ENCODE measurements at places on chromosomes 13 and 19.

DNA sequence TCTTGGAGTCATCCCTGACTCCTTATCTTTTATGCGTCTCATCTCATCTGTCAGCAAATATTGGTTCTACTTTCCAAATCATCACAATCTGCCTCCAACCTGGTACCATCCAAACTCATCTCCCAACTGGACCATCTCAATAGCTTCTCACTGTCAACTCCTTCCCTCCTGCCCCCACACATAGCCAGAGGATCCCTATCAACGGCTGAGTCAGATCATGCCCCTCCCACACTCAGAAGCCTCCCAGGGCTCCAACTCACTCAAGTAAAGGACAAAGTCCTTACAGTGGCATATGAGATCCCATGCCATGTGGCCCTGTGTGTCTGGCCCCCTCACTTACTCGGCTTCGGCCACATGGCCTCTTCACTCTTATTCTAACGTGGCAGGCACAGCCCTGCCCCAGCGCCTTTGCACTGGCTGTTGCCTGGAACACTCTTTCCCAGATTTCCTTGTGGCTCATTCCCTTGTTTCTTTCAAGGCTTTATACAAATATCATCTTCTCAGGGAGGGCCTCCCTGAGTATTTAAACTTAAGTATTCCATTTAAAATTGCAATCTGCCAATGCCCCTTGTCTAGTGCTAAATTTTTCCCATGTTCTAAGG is 4.3 kb downstream of the SPRED3 start:
- DNase-seq = no peak

- no peak for DNase-seq
Measured at GRCh38 chr13:52446265-52446664, 4.2 kb downstream of the VPS36 start.

- no peak for DNase-seq
Measured at GRCh38 chr13:108249150-108249549, 20.4 kb upstream of the TNFSF13B start.

- no peak for DNase-seq
Measured at GRCh38 chr13:26022538-26023292, 29.1 kb downstream of the SHISA2 start.

DNA sequence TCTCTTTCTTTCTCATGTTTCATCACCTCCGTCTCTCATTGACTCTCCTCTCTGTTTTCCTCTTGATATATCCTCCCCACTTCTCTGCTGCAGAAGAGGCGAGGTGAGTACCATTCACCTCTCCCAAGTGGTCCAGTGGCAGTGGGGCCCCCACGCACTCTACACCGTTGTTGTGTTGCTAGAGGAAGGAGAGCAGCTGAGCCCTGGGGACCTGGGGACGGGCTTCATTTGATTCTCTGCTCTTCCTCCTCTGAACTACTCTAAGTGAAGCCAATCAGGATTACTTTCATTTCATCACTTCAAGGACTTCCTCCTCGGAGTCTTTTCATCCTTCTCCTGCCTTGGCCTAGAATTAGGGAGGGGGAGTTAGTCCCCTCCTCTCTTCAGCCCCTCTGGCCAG is 64.6 kb downstream of the CCNE1 start:
- DNase-seq = no peak

- DNase-seq = no peak
Measured at GRCh38 chr13:32496599-32497160, 41.9 kb downstream of the N4BP2L2 start.

DNA sequence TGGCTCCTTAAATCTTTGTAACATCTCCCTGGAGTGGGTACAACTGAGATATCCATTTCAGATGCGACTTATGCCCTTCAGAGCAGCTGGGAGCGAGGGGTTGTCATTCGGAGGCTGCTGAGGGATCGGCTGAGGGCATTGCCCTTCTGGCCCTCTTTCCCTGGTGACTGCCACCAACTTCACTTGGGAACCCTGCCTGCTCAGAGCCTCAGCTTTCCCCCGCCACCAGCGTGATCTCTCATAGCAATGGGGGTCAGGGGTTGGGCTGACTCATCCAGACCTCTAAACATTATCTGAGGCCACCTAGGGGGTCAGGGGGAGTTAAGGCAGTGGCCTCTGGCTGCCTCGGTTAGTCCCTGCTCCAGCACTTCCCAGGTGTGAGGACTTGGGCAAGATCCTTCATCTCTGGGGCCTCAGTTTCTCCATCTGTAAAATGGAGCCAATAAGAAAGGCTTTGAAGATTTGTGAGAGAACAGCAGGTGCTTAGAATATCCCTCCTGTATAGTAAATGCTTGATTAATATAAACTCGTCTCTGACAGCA is 1.1 kb downstream of the PRX start:
- DNase-seq = no peak

DNA sequence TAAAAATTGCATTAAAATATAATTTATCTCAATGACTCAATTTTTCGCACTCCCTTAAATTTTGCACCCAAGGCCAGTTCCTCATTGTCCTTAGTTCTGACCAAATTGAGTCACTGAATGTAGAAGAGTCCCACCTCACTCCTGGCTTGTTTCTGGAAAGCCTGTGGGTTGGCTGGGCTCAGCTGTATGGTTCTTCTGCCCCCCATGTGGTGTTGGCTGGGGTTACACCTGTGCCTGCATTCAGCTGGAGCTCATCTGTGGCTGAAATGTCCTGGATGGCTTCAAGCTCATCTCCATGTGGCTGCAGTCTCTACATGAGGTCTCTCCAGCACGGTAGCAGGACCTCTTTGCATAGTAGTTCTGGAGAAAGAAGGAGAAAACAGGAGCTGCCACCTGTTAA is 7.2 kb upstream of the IRGC start:
- DNase-seq = no peak

DNA sequence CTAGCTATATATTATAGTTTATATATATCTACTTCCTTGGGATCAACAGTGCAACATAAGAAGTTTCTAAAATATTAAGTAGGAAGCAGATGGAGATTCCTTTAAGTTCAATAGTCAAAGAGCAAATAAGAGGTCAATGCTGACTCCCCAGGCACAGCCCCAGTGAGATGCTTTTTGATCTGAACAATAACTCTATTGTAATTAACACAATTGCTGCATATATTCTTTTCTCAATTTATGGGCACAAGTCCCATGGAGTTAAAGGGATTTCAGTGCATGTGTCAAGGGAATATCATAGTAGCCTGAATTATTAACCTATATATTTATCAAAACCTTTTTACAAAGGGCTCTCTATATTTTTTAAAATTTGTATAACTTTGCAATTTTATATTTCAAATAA is 180.8 kb downstream of the SPRY2 start:
- DNase-seq = no peak

GRCh38 chr19:22144394-22144793 is 52.4 kb downstream of the ZNF676 start:
- no peak for DNase-seq

DNA sequence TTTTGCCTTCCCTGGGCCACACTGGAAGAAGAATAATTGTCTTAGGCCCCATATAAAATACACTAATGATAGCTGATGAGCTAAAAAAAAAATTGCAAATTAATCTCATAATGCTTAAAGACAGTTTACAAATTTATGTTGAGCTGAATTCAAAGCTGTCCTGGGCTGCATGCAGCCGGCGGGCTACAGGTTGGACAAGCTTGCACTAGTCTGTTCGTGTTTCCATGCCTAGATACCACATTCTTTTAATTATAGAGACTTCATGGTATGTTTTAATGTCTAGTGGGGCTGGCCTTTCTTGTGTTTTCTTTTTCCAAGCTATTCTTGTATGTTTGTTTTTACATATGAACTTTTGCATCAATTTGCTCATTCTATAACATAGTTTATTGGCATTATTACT is 90.6 kb downstream of the SGCG start:
- DNase-seq = no peak

- DNase-seq = no peak
Measured at GRCh38 chr13:103537616-103538015, 471.4 kb upstream of the SLC10A2 start.

DNA sequence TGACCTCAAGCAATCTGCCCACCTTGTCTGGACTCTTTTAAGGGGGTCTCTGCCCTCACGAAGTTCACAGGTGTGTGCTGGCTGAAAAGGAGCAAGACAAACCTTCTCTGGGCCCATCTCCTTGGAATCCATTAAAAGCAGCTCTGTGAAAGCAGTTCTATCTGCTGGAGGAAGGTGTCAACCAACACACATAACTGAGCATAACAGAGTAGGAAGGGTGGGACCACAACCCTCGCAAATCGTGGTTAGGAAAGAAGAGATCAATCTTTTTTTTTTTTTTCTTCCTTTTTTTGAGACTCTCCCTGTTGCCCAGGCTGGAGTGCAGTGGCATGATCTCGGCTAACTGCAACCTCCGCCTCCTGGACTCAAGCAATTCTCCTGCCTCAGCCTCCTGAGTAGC is 1.4 kb downstream of the SUGP2 start:
- no peak for DNase-seq

- DNase-seq = peak; percentile 72
Measured at GRCh38 chr13:100636004-100636403, 38.6 kb downstream of the TMTC4 start.

DNA sequence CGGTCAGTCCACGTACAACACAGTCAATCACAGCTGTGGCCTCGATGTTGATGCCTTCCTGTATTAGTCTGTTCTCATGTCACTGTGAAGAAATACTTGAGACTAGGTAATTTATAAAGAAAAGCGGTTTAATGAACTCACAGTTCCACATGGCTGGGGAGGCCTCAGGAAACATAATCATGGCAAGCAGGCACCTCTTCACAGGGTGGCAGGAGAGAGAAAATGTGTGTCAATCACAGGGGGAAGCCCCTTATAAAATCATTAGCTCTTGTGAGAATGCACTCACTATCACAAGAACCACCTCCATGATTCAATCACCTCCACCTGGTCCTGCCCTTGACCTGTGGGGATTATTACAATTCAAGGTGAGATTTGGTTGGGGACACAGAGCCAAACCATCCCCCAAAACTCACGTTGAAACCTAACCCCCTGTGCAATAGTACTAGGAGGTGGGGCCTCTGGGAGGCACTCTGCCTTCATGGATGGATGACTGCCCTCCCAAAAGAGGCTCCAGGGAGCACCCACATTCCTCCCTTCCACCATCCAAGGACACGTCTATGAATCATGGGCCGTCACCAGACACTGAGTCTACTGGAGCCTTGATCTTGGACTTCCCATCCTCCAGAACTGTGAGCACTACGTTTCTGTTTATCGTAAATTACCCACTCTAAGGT is 2.3 kb upstream of the PROZ start:
- DNase-seq = no peak

- no peak for DNase-seq
Measured at GRCh38 chr13:94620286-94620896, 18.7 kb downstream of the GPR180 start.

- DNase-seq = no peak
Measured at GRCh38 chr19:12272980-12273901, 21.4 kb downstream of the ZNF44 start.

DNA sequence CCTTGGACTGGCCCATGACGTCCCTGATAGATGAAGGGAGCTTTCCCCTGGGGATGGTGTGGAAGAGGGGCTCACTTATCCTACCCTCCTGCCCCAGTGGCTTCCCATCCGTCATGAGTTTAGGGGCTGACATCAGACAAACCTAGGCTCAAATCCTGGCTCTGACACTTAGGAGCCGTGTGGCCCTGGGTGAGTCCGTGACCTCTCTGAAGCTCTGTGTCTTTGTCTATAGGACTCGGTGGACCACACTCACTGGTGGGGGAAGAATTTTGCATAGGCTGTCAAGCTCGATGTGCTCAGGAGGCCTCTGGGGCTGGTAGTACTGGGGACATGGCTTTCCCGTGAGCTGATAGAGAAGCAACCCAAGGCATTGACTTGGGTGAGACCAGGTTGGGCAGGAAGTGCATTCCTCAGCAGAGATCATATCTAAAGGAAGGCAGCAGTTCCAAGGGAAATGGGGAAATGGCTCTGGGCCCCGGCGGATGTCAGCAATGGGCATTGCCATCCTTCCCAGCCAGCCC is 17.4 kb upstream of the AP1M2 start:
- DNase-seq = no peak

DNA sequence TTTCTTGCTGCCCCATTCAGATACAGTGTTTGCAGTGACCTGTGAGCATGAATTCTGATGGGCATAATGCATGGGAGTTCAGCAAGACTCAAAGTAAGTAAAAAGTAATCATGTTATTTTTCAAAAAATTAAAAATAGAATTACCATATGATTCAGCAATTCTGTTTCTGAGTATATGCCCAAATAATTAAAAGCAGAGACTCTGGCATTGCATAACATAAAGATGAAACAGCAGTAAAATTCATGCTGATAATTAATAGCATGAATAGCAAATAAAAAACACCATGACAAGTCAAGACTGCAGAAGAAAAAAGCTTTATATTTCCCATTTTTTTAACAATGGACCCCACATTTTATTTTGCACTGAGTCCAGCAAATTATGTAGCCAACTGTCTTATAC is 21.3 kb downstream of the RNF6 start:
- DNase-seq = no peak

GRCh38 chr13:39154041-39154440 is 115.8 kb downstream of the NHLRC3 start:
- DNase-seq = no peak

DNA sequence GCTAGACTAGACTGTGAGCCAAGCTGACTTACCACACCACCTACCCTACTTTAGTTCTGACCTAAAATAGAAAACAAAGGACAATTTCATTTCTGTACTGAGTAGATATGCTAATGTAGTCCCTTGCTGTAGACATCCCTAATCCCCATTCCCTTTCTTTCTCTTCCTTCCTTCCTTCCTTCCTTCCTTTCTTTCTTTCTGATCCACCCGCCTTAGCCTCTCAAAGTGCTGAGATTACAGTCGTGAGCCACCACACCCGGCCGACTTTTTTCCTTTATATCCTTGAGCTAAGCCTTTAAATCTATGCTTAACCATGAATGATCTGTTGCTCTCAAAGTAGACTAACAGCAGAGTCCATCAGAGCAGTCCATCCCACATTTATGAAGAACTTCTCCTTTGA is 465.0 kb downstream of the SLITRK6 start:
- no peak for DNase-seq

- no peak for DNase-seq
Measured at GRCh38 chr19:49515767-49516166, 3.3 kb downstream of the FCGRT start.

DNA sequence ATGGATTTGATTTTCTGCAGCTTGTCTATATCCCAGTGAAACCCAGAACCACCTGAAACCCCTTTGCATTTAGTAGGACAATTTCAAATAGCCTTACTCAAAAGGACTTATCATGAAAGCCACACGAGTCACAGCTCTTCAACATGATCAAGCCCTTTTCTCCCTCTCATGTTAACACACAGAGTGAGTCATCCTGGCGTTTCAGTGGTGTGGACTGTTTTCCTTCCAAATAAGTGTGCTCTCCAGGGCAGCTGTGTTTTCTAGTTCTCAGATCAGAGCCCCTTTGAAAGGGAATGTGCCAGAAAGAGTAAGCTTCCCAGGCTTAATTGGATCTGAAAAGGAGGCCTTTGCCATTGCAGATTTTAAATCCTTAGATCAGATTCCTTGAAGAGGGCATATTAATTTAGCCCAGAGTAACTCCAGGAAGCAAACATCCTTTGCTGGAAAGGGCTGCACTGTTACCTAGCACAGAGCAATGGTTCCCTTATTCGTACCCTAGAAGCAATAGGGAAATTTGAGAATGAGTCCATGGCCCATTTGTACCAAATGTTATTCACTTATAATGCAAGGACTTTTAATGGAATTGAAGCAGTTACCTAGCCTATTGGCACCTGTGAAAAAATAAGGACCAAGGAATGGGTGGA is 51.3 kb downstream of the ERICH6B start:
- DNase-seq = no peak

Data from NCI-H2081 treated with DMSO at 0.1 percent for 48 hours (cell line).